ENCODE measurements at places on chromosomes 5 and 9.
A peak's percentile ranks its signal among the peaks of the same experiment; 100 is the strongest.

GRCh38 chr5:150492621-150493020 lies 15.3 kb upstream of the NDST1 start:
- no peak for DNase-seq

DNA sequence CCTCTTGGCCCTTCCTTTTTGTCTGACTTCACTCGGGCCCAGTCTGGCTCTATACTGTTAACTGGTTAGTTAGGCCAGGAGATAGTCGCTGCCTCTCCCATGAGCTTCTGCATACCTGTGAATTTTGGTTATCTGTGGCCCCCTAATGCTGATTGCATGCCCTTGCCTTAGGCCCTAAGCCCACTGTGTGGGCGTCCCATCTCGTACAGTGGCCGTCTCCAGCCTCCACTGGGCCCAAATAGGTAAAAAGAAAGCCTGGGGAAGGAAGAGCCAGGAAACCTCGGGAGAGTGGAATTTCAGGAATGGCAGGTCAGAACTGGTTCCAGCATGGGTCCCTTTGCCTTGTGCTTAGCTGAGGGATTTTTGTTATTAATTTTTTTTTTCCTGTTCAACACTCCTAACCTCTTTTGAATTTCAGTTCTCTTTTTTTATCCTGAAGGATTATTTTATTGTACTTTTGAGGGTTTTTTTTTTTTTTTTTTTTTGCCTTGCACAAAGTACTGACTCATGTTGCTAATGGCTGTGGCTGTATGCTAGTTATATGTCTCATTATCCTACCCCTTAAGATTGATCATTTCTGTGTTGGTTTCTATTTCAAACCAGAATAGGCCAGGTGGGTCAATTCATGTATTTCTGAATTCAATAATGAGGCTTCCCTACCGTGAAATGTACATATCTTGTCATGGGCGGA lies 3.4 kb downstream of the PRRC2B start:
- no peak for DNase-seq

DNA sequence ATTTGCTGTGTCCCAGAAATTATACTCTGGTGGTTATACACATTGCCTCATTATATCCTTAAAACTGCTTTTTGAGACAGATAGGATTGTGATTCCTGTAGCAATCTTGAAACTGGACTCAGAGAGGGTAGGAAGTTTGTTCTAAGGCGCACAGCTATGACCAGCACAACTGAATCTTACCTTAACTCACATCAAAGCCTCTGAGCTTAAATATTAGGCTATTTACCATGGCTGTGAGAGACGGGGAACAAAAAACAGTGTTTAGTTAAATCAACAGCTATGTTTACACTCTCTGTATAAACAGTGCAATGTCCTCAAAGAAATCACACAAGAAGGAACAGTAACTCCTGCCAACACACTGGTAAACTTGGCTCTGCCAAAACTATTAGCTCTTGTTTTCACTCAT lies 50.9 kb upstream of the TUT7 start:
- DNase-seq: no peak

DNA sequence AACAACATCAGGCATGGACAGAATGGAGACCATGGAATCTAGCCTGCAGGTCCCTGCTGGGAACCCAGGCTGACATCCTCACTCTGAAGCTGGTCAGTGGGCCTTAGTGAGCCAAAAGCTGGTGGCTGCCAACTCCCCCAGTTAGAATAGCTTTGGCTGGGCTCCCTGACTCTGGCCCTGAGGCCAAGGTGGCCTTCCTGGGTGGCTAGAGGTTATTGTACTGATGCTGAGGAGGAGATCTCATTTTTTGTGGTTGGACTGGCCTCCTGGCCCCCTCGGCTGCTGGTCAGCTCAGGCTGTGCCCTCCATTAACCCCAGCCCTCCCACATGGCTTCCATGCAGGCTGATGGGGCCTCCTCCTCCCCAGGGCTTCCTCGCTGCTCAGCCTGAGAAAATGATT lies 101.2 kb upstream of the PANK3 start:
- DNase-seq: no peak

- no peak for DNase-seq
These were observed 2.0 kb downstream of the NRG2 start for GRCh38 chr5:140041099-140041491.

DNA sequence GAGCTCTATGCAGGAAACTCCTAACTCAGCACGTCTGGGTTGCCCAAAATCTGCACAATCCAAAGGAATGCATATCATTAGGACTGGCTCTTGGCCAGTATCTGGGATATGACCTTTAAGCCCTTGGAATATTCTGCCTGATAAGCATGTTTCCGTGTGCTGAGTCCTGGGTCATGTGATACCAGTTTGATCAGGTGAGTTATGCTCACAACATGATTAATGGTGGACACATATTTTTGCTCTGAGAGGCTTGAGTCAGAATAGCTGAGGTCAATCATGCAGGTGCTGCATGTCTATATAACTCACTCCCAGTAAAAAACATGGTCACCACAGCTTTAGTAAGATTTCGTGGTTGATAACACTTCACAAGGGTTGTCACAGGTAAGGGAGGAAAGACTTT lies 408.8 kb downstream of the YTHDC2 start:
- no peak for DNase-seq

GRCh38 chr5:159605585-159605984 lies 275.3 kb upstream of the IL12B start:
- DNase-seq: no peak

DNA sequence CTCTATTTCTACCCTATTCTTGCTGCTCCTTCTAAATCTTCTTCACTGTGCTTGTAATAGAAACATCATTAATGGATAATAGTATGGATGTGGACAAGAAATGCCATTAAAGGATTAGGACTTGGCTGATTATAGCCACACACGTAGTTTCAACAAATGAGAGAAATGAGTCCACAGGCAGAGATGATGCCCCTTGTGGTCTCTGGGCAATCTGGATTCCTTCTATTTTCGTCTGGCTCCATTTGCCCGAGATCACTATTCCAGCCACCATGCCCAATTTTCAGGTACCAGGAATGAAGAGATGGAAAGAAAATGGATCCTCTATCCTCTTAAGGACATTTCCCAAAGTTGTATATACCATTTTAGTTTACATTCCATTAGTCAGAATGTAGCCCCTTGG lies 13.2 kb downstream of the VLDLR start:
- no peak for DNase-seq

GRCh38 chr9:15253197-15253596 lies 53.8 kb downstream of the TTC39B start:
- no peak for DNase-seq

GRCh38 chr5:150780187-150780692 lies 1.7 kb downstream of the SMIM3 start:
- no peak for DNase-seq

- DNase-seq: no peak
These were observed 26.1 kb upstream of the ANXA2R start for GRCh38 chr5:43065948-43066798.

GRCh38 chr9:4984171-4984620 lies 876 bp upstream of the JAK2 start:
- DNase-seq: no peak

GRCh38 chr5:5181650-5182324 lies 41.7 kb downstream of the ADAMTS16 start:
- no peak for DNase-seq

DNA sequence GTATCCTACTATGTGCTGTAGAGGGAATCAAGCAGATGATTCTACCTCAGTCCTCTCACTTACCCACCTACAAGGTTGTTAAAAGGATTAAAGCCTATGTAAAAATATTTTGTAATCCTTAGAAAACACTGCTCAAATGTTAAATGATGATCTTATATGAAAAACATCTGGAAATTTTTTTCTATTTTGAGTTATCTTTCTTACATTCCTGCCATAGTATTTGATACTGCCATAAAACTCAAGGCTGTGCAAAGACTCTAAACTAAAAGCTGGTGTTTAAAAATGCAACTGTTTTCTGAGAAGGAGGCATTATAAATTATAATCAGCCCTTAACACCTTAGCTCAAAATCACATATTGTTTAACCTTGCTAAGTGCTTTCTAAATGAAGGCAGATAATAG lies 474.2 kb downstream of the PRELID2 start:
- DNase-seq: no peak

DNA sequence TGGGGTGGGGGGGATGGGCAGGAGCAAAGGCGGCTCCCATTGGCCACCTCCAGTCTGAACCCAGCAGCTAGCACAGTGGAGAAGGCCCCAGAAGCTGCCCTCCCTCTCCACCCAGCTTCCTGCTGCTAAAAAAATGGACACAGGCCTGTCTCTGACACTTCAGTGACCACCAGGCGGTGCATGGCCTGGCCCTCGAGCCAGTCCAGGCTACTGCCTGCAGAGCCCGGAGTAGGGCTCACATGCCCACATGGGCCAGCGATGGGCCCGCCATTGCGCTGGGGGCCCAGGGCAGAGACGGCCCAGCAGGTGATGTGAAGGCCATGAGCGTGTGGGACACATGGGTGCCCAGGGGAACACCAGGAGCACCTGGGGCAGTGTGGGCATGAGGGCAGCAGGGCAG lies 52.1 kb upstream of the NOTCH1 start:
- no peak for DNase-seq

DNA sequence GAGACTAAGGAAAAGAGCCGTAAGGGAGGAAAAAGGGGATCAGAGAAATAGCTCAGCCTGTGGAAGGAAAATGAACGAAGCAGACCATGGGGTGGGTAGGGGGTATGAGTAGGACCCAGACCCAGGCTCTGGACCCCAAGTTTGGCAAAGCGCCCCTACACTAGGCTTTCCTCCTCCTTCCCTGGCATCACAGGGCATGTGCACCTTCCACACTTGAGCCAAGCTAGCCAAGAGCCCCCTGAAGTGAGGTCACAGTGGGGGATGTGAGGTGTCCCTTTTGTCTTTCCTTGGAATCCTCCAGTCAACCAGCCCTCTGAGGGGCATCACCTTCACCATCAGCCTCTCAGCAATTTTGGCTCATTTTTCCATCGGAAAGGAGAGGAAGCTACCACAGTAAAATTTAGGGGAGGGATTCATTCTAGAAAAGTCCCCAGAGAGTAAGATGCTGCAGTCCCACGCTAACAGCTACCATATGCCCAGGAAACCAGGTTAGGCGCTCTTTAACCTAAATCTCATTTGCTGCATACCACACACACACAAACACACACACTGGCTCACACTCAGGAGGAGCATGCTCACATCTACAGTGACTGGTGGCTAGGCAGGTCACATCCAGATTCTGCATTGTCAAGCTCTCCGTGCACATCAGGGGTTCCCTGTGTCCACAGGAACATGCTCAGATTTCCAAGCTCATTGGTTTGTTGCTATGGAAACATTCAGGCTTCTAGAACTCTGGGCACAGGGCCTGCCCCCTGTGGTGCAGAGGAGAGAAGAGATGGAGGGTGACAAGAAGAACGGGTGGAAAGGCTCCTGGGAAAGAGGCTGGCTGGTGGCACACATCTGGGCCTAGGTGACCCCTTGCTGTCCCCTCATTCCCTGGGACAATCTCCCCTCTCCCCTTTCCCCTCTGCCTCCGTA lies 9.9 kb downstream of the REEP2 start:
- DNase-seq: no peak

DNA sequence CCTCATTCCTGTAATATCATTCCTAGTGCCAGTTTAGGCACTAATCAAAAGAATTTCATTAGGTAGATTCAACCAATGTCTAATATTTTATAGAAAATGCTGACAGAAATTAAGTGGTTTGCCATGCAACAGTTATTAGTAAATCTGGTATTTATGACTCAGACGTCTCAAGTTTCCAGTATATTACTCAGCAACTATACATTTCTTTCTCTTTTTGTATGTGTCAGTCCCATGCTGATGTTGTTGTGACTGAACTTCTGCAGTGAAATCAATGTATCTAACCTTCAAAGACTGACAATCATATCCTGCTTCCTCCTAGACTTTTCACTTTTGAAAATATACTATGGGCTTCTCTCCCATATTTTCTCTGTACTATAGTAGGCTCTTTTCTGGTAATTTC lies 822.5 kb downstream of the NR2F1-AS1 start:
- DNase-seq: no peak

GRCh38 chr9:14616188-14616982 lies 76.8 kb downstream of the ZDHHC21 start:
- DNase-seq: no peak

GRCh38 chr5:140004174-140004573 lies 38.9 kb downstream of the NRG2 start:
- no peak for DNase-seq

DNA sequence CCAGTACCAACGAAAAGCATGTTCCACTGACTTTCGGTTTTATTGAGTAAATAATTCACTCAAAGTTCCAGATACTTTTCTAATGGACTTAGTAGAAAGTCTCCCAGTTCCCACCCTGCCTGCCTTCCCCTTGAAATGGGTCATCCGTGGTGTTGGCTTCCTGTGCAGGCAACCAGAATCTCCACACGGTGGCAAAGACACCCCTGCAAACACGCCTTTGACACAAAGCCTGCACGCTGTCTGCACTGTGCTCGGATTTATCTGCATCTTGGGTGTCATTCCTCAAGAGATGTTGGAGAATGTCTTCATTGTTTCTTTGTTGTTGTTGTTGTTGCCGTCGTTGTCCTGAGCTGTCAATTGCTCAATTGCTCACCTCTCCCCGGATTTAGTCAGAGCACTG lies 150.0 kb upstream of the IRX2 start:
- no peak for DNase-seq

- no peak for DNase-seq
These were observed 121.7 kb downstream of the FOCAD start for GRCh38 chr9:20805766-20806165.

DNA sequence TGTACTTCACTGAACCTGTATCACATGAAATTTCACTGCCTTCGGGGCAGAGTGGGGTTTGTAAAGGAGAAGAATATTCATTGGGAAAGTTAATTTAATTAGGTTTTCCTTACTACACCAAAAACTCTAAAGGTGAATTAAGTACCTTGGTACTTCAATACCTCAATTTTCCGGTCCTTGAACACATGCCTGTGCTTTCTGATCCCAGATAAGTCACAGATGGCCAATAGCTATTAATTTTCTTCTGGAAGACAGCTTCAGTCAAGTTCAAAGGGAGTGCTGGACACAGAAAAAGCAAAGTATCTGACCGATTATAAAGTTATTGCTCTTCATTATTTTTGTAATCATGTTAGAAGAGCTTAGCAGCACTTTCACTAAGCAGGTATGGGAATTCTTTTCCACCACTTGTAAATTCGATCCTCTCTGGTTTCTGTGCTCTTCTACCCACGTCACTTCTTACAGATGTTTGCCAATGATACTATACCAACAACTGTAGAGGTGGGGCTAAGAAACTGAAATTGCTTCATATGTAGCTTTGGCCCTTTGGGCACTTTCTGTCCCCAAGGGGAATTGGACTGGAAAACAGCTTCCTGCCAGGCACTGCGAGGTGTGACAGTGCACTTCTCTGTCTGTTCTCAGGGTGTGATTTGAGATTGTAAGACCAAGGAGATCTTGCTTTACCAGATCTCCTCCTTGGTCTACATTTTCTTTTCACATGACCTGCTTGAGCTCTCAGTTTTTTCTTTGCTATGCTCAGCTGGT lies 164.0 kb downstream of the CCDC192 start:
- peak; percentile 9 for DNase-seq

- DNase-seq: no peak
These were observed 43.4 kb downstream of the COL15A1 start for GRCh38 chr9:98986866-98987651.
